ENCODE measurements at places on chromosomes 16 and 17.

- no peak for DNase-seq
Observed at GRCh38 chr17:46978489-46979146, 435 bp downstream of the RPRML start.

DNA sequence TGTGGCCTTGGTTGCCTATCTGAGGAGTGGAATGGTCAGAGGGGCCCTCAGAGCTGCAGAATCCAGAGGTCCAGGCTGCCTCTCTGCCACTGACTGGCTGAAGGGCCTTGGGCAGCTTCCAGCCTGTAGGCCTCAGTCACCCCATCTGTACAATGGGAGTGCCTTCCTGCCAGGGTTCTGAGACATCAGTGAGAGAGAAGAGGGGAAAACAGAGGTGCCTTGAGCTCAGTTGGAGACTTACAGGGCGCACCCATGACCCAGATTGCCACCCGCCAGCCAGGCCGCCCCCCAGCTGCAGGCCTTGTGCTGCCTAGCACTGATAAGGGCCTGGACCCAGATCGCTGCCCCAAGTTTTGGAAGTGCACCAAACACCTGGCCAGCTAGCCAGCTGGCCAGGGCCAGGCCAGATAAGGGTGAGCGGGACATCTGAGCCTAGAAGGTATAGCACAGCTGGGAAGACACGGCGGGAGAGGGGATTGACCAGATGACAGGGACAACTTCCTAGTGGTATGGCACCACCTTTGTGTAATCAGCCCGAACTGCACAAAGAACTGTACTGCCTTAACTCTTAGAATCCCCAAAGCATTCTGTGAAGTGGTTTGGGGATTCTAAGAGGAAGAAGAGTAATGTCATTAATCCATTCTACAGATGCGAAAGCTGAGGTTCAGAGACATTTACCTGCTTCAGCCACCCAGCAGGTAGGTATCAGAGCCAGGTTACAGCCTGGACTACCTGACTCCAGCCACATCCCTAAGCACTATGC lies 1.4 kb downstream of the SLC4A1 start:
- DNase-seq = no peak

DNA sequence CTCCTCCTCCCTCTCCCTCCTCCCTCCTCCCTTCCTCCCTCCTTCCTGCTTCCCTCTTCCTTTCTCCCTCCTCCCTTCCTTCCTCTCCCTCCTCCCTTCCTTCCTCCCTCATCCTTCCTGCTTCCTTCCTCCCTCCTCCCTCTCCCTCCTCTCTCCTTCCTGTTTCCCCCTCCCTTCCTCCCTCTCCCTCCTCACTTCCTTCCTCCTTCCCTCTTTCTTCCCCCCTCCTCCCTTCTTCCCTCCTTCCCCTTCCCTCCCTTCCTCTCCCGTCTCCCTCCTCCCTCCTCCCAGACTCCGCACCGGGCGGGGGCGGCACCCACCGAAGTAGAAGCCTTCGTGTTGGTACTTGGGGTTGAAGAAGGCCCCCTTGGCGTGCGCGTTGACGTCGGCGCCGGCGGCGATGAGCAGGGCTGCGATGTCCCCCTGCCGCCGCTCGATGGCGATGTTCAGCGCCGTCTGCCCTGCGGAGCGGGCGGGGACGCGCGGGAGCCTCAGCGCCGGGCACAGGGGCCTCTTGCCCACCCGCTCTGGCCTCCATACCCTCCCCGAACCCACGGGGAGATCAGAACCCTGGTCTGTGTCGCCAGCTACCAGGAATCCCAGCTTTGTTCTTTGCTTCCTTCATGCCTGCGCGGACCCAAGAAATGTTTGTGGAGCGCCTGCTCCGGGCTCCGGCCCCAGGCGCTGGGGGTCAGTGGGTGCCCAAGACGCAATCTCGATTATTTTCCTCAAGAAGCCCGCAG lies 22.2 kb downstream of the TRPV3 start:
- DNase-seq = peak; percentile 36

DNA sequence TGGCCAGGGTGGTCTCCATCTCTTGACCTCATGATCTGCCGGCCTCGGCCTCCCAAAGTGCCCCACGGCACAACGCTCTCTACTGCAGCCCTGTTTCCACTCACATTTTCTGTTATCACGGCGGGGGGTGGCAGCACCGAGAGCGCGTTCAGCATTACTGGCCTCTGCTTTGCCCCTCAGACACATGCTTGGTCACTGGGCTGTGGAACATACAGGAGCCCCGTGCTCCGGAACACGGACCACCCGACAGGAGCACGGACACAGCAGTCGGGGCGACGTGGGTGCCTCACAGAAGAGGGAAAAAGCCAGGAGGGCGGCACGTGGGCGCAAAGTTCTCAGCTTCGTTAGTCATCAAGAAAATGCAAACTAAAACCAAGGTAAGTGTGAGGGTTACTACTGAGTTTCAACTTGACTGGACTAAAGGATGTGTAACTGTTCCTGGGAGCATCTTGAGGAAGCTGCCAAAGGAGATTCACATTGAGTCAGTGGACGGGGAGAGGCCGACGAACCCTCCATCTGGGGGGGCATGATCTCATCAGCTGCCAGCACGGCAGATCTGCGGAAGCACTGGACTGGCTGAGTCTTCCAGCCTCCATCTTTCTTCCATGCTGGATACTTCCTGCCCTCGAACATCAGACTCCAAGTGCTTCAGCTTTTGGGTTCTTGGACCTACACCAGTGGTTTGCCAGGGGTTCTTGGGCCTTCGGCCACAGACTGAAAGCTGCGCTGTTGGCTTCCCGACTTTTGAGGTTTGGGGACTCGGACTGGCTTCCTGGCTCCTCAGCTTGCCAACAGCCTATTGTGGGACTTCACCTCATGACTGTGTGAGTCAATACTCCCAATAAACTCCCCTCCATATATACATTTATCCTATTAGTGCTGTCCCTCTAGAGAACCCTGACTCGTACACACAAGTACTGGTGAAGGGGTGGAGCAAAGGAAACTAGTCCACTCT lies 106.8 kb downstream of the ZNF778 start:
- DNase-seq = peak; percentile 39
